Activated CD8-positive, alpha-beta memory T cell treated with anti-CD3 and anti-CD28 coated beads, Interleukin-2, amount 10 ng/mL, durations not matched to agents 7 days and 5 days (primary cell): ENCODE measurements at places on chromosomes 2 and 18. TPM values are rescaled to one million over a fixed set of nuclear protein-coding genes. Genes with fewer than 3 reads are reported as not detected.

GRCh38 chr2:204434660-204435462, 110.4 kb upstream of the PARD3B start:
- no peak for DNase-seq

The ACTG2 gene
- total RNA-seq = not detected

- no peak for DNase-seq
Observed at GRCh38 chr2:161420406-161421074, 4.4 kb downstream of the TBR1 start.

The RAPH1 gene
- 0.16 TPM for total RNA-seq

DNA sequence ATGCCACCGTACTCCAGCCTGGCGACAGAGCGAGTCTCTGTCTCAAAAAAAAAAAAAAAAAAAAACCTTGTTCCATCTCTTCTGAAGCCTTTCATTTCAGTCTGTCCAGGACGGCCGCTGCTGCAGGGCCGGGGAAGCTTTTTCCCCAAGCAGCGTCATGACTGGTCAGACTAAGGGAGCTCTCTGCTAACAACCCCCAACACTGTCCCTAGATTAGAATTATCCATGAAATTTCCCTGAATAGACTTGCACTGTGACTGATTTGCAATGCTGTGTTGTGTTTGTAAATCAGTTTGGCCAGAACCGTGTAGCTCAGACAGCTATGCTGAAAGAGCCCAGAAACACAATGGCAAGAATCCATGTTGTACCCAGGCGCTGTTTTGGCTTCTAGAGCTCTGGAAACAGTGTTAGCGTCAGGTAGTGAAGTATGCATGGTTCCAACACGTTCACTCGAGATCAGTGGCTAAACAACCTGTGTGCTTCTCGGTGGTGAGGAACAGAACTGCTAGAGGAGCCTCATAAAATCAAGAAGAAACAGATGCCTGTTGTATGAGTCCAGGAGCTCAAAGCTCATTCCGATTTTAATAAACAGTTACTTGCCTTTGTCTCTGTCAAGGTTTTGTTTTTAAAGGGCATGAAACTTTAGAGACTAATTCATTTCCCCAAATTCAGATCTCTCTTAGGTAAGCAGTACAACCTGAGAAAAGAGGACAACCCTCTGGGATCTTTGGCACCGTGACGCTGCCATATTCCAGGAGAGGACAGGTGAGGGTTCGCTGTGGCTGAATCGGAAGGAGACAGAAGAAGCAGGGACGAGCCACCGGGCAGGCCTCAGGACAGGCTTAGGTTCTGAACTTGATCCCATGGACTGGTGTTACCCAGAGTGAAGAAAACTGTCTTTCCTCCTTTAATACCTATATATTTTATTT, 43.5 kb downstream of the GORASP2 start:
- DNase-seq = no peak

GRCh38 chr18:64546451-64546850, 397.6 kb upstream of the LINC00305 start:
- DNase-seq = no peak

The TDRD15 gene
- not detected for total RNA-seq

The HJURP gene
- 111 TPM for total RNA-seq

- no peak for DNase-seq
Observed at GRCh38 chr2:86302320-86302719, 35.1 kb downstream of the REEP1 start.

The COL5A2 gene
- 1.0 TPM for total RNA-seq

The OSR1 gene
- not detected for total RNA-seq

The ZNF396 gene
- 1.1 TPM for total RNA-seq

DNA sequence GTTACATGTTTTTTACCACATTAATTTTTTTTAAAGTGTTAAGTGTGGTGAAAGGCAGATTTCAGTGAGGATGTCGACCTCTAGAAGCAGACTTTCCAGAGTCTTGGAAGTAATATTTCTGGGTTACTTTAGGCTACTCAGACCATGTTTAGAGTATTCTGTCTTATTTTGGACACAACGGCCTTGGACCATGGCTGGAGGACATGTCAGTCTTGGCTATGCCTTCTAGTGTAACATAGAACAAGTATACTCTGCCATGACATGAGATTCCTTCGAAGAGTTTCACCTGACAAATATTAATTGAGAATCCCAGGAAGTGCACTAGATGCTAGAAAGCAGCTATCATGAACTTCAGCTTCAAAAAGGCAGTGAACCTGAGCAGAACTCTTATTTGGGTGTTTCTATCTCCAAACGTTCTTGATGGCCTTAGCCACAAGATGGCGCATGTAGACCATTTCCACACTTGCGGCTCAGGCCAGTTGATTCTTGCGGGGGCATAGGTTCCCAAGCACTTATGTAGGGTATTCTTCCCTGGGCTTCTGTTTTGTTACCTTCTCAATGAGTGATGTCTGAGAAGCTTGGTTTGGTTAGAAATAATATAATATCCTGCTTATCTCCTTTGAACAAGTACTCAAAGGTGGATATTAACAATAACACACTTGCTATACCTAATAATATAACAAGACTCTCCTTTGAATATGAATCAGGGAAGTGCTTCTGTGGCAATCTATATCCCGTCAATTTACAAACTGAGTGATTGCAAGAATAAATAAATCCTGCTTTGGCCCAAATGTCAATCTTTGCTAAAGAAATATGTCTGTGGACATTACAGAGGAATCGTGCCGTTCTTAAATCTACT, 62.0 kb downstream of the CACNB4 start:
- DNase-seq = peak; percentile 72

DNA sequence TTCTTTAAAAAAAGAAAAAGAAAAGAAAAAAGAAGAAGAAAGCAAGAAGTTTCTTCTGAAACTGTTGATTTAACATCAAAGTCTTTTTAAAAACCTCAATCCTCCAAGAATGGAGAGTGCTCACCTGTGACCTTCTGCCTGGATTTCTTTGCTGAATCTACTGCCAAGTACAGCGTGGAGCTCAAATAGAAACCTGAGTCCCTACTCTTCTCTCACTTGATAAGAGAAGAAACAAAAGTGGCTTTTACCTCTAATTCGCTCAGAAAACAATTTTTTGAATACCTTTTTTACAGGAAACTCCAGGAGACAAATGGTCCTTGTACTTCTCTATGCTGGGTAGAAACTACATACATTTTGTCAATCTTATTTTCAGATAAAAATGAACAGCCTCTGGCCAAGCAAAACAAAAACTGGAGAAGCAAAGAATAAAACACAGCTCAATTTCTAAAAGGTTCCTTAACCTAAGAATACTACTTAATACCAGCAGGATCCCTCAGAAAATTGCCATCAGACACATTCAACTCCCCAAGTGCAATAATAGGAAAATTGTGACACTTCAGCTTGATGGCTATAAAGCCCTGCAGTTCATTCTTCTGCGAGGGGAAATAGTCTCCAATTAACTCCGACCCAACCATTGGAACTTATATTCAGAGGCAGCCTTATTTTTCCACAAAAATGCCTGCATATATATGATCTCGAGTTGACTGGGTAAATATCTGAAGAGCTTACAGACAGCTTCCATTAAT, 85.8 kb downstream of the GRB14 start:
- no peak for DNase-seq

GRCh38 chr2:191170773-191171172, 20.0 kb upstream of the STAT4 start:
- no peak for DNase-seq

The RPRM gene
- not detected for total RNA-seq
